ENCODE measurements at places on chromosomes 3 and 15.
A peak's percentile ranks its signal among the peaks of the same experiment; 100 is the strongest.

DNA sequence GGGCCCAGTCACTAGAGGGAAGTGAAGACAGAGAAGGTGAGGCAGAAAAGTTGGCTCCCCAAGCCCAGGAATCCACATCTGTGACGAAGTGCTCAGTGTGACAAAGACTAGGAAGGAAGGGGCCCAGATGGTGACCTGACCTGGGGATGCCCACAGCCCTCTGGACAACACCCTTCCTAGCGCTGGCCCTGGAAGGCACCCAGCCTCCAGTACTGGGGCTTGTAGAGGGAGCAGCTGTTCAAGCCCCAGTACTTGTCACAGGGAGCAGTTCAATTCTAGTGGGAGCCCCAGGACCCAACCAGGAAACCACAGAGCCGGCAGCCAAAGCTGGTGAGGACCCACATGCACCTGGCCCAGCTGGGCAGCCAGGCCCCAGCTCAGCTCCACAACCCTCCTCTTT, 190.8 kb downstream of the XXYLT1 start:
- DNase-seq = no peak

- DNase-seq = no peak
Measured at GRCh38 chr3:46293991-46294833, 52.0 kb downstream of the CCR3 start.

GRCh38 chr15:26261966-26262365, 398.8 kb upstream of the ATP10A start:
- DNase-seq = no peak

DNA sequence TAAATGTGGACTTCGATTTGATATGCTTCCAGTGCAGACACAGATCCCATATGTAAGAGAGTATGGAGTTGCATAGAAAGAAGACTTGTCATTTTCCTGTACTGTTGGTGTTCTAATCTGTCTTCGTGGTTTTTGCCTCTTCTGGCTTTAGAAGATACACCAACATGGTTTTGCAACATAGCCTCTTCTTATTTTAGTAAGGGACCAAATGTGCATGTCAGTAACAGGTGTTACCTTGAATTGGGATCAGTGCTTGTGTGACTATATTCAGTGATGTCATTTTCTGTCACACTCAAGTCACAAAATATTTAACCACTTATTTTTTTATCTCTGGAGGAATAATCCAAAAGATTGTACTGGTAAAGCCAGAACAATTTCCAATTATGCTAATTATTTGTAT, 140.4 kb downstream of the SNRPN start:
- DNase-seq = no peak

- DNase-seq = no peak
Measured at GRCh38 chr15:40354408-40355171, 3.4 kb upstream of the DISP2 start.

DNA sequence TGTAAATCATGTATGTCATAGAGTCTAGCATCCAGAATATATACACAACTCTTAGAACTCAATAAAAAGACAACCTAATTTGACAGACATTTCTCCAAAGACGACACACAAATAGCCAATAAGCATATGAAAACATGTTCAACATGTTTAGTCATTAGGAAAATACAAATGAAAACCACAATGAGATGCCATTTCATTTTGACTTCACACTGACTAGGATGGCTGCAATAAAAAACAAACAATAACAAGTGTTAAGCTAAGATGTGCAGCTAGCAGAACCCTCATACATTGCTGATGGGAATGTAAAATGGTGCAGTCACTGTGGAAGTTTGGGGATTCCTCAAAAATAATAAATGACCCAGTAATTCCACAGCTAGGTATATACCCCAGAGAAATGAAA, 16.4 kb downstream of the SPG11 start:
- DNase-seq = no peak

DNA sequence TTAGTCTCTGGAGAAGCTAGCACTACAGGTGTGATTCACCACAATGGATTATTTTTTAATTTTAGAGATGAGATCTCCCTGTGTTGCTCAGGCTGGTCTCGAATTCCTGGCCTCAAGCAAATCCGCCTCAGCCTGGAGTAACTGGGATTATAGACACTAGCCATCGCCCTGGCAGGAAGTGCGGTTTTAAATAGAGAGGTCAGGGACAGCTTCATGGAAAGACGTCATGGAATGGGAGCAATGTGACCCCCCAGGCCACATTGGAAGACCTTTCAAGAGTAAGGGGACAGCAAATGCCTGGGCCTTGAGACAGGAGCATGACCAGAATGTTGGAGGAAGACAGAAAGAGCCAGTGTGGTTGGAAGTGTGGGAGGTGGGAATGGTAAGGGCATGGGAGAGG, 2.2 kb upstream of the ISG20 start:
- no peak for DNase-seq

DNA sequence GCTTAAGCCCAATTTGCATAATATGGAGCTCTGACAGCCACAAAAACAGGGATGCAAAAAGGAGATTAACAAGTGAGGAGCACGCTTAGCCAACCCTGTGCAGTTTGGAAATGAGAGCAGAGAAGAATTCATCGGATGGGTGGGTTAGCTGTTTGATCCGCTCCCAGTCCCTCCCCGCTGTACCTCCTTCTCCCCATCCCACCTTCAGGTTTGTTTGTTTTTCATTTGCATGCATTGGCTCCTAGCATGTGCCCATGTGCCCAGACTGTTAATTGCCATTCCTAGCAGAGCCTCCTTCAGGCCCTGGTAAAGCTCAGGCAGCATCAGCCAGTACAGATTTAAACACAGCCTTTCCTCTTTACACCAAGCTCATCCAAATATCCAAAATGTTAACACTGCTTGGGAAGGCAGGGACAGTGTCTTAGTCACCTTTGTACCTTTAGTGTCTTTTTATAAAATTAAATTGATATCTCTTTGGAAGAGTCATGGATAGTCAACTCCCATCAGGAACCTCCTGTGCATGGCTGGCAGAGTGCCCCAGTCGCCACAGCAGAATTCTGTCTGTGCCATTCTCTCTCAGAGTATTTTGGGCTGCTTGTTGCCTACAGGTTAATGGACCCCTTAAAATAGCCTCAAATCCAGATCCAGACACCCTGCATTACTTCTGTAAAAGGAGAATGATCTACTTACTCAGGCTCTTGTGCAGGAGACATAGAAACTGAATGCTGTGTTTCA, 244.2 kb downstream of the LSAMP start:
- no peak for DNase-seq

- DNase-seq = no peak
Measured at GRCh38 chr3:61649381-61650170, 88.2 kb downstream of the PTPRG start.

DNA sequence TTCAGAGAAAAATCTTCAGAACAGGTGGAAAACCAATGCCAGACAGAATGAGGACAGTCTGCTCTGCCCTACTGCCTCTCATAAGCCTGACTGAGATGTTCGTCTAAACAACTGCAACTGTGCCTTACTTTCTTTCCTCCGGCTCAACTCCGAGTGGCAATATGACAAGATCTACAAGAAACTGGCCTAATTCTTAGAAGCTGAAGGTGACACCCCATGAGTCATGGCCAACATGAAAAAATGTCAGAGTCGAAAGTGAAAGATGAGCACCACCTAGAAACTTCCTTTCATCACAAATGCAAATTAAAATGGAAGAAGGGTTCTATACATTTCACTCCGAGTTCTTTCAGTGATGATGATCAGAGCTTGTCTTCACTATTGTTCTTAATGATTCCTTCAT, 12.9 kb downstream of the PCYT1A start:
- no peak for DNase-seq

GRCh38 chr3:107661447-107662123, 138.8 kb downstream of the BBX start:
- peak; percentile 46 for DNase-seq
